ENCODE measurements at places on chromosomes 2 and 18.

- no peak for DNase-seq
Observed at GRCh38 chr2:59899692-59900091, 653.8 kb downstream of the BCL11A start.

DNA sequence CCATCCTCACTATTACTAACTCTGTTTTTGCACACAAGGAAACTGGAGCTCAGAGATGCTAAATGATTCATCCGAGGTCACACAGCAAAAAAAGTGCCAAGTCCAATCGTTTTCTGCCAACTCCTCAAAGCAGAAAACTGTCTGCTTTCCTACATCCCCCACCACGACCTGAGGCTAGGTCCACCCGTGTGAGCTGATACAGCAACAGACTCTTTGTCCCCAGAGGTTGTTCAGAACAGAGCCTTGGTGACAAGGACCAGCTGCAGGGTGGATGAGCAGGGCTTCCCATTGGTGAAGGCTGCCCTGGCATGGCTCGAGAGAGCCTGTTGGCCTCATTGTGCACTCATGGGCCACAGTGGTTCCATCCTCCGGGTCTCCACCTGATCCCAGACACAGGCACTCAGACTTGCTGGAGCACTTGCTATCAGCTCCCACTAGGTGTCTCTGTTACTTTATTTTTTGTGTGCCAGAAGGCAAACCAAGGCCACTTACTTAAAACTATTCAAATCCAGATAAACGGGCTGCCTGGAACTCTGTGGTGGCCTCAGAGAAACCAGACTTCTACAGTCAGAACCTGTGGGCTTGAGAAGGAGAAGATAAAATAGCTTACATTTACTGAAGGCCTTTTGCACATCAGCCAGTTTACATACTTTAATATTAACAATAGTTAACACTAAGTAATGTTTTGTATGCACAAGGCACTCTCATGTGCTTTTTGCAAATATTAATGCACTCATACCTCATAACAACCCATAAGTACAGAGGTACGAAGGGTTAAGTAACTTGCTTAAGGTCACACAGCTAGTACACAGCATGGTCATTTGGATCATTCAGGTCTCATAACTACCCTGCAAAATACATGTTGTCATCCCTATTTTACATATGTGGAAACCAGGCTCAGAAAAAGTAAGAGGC lies 62.9 kb upstream of the CTIF start:
- DNase-seq = no peak

DNA sequence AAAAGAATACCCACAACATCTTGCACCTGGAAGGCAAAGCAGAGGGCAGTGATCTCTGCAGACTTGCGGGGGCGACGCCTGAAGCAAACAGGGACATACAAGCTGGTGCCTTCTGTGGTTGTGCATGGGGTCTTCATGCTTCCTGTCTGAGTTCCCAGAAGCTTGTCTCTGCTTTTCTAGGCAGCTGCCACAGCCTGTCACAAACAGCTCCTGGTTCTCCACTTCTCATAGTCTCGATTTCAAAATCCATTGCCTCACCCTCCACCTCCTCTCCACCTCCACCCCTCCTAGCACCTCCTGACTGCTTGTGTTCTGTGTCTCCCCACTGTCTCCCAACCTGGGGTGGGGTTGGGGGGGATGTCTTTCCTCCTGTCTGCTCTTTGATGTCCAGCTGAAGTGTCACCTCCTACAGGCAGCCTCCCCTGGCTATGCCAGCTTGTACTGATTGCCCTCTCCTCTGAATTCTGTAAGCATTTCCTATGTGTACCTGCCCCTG lies 1.7 kb upstream of the PROC start:
- no peak for DNase-seq

GRCh38 chr2:230170532-230170931 lies 49.3 kb downstream of the SP110 start:
- no peak for DNase-seq

DNA sequence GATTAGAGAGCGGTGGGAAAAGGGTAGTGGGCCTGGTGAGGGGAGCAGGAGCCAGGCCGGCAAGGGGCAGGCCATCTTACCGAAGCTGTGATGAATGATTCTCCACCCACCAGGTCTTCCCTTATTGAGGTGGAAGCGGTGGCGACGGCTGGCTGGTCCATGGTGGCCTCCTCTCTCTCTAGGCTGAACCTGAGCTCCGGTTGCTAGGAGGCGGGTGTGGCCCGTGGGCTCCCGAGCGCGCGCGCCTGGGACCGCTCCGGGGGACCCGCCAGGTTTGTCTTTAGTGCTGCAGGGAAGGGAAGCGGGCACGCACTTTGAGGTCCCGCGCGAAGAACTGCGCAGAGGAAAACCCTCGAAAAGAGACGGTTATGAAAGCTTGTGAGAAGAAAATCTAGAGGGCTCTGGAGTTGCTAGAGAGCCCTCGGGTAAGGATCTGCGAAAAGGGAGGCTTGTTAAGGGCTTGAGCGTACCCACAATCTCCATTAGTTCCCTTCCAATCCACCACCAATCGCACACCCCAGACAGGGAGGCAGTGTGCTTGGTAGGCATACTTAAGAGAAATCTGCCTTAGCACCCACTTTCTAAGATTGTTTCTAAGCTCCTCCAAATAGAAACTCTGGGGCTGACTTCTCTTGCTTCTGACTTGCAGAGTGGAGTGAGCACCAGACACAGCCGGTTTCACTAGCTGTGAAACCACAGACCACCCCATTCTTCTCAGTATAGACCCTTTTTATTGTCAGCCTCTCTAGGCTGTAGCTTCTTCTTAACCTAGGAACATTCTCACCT lies at the start of gene STPG4:
Gene STPG4 (minus strand): TSS at position 218 of the 786 bp plus-strand sequence. CDS start 57 bp downstream, at position 161.
- DNase-seq = no peak

DNA sequence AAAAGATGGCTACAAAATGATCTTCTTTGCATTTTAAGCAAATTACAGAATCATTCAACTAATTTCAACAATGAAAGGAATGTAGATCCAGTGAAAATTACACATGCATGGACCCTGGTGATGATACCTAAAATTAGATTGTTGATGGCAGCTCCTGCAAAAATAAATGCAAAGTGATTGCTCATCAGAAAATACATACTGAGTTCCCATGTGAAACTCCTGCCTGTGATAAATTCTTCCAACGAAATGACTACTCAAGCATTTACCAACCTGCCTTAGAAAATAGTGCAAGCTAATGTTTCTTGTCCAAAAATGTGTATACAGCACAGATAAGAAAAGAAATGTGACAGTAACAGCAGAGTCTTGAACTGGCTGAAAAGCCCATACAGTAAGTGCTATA lies 300.0 kb upstream of the REV1 start:
- no peak for DNase-seq

GRCh38 chr2:205769879-205770278 lies 87.6 kb downstream of the NRP2 start:
- DNase-seq = no peak

GRCh38 chr2:166957686-166958085 lies 69.4 kb downstream of the XIRP2 start:
- DNase-seq = no peak

GRCh38 chr2:39772086-39772811 lies 6.8 kb downstream of the THUMPD2 start:
- DNase-seq = no peak

Measured in NK-92 treated with Interleukin-12 subunit alpha and Interleukin-12 subunit beta, amount 100 ng/mL, for 24 hours (cell line).